ENCODE measurements at places on chromosomes 7 and 10.
A peak's percentile ranks its signal among the peaks of the same experiment; 100 is the strongest.

DNA sequence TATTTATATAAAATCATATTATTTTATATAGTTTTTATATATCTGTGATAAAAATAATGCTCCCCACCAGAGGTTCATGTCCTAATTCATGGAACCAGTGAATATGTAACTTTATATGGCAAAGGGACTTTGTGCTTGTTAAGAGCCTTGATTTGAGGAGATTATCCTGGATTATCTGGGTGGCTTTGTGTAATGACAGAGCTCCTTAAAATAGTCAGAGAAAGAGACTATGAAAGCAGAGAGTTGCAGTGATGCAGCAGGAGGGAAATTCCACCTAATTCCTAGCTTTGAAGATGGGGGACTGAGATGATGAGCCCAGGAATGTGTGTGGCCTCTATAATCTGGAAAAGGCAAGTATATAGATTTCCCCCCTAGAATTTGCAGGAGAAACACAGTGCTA is 1034.2 kb upstream of the C7orf33 start:
- DNase-seq, result no peak

GRCh38 chr7:169276-170172 is 22.8 kb upstream of the FAM20C start:
- no peak for DNase-seq

DNA sequence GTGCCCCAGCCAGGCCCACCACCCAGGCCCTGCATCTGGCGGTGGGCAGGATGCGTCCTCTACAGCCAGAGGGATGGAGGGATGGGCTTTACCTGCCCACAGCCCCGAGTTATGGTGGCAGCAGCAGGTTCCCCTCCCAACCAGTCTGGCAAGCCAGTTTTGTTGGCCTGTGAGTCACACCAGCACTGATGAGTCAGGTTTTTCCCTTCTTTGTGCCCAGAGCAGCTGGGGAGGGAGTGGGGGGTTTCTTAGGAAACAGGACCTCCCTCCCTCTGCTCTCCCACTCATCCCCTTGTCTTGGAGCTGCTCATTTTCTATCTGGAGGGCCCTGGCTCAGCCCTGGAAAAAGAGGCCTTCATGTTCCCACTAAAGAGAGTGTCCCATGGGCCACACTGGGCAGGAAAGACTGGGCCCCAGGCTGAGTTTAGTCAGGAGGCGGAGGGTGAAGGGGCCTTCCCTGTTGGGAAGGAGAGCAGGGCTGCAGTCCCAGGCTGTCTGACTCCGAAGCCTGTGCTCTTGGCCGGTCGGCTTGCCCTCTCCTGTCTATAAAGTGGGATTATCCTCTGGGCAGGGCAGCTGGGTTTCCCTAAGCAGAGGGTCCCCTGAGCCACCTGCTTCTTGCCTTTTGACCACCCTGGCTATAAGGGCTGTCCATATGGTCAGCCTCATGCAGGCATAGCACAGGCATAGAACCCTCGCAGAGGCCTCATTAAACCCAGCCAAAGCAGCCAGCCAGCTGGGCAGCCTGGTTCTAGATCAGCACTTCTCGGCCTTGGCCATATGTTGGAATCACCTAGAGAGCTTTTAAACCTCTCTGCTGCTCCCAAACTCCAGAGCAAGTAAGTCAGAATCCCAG is 30.2 kb upstream of the ANKRD2 start:
- no peak for DNase-seq

DNA sequence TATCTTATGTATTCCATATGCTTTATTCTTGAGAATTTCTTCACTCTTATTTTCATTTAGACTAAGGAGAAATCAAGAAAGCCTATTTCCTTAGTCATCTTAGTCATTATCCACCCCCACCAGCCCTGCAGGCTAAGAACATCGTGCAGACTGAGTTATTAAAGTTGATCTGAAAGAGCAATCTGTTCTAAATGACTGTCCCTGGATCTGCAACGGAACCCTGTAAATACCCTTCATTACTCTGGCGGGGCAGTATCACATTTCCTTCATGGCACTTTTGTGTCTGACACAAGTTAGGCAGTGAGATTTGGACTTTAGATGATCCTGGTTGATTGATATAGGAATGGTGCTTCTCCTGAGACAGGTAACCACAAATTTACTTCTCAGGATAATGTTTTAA is 3.5 kb upstream of the MYPN start:
- DNase-seq, result no peak

DNA sequence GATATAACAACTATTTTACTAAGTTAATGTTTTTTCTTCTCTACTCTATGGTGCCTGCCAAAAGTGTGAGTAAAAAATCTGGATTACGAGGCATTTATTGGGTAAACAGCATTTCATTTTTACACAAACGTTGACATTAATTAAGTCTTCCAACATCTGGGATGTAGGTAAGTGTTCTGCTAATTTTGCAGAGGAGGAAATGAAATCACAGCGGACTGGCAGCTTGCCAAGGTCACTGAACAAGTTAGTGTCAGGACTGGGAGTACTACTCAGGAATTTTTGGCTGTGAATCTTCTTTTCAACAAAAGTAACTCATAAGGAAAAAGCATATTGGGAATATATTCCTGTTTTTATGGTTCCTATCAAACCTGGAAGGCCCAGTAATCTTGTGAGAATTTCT is 612.1 kb upstream of the FZD8 start:
- no peak for DNase-seq

GRCh38 chr7:52151559-52151958 is 835.0 kb upstream of the COBL start:
- no peak for DNase-seq

DNA sequence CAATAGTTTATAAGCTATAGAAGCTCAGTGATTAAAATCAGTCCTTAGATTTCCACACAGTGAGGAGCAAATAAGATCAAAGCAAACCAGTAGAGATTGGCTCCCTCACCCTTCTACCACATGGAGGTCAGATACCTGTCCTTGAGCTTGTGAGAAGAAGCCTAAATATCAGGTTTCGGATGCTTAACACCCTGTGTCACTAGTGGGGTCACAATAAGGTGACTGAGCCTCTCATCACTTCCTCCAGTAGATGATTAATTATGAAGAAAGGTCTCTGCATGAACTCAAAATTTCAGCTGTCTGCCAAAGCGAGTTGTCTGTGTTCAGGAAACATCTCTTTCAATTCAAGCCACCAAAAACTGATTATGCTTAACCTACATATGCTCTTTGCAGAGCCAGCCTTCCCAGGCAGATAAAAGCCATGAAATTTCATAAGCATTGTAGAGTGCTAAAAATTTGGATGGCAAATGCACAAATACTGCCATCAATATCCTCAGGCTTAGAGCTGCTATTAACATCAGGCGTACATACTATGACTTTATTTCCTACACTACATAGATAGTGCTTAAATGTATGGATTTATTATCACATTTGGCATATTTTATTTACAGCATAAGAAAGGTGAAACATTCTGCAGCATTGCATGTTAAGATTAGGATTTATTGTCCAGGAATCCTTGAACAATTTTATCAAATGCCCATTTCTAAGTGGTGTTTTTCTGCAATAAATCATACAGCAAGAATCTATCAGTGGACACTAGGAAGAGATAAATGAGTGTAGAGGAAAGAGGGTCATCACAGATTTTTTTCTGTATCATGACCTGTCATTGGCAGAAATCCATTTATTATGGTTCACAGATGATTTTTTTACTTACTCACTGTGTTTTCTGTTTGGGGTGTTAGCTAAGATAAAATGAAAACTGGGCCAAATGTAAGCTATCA is 285.1 kb upstream of the SP8 start:
- DNase-seq, result no peak

DNA sequence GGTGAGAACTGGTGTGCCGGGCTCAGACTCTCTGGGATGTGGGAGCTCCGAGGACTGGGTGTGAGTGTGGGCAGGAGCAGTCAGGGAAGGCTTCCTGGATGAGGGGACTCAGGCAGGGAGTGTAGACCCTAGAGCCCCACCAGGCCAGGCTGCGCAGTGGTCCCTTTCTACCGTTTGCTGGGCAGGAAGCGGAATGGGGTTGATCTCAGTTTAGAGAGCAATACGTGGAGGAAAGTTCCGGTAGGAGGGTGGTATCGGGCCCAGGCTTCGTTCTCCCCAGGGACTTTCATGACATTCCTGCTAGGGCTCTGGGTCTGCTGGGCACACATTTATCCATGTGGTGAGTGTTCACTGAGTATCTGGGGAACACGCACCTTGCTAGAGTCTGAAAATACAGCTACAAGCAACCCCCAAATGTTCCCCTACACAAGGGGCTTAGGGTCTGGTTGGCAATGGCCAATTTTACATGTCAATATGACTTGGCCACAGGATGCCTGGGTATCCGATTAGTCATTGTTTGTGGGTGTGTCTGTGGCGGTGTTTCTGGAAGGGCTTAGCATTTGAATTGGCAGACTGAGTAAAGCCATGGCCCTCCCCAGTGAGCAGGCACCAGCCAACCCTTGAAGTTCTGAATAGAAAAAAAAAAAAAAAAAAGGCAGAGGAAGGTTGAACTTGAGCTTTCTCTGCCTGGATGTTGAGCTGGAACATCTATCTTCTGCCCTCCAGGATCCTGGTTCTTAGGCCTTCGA is 20.8 kb downstream of the GHRHR start:
- no peak for DNase-seq

- DNase-seq, result no peak
Observed at GRCh38 chr7:143900230-143900766, 1.7 kb downstream of the TCAF1 start.

GRCh38 chr7:67625257-67625737 is 628.7 kb downstream of the TYW1 start:
- no peak for DNase-seq

DNA sequence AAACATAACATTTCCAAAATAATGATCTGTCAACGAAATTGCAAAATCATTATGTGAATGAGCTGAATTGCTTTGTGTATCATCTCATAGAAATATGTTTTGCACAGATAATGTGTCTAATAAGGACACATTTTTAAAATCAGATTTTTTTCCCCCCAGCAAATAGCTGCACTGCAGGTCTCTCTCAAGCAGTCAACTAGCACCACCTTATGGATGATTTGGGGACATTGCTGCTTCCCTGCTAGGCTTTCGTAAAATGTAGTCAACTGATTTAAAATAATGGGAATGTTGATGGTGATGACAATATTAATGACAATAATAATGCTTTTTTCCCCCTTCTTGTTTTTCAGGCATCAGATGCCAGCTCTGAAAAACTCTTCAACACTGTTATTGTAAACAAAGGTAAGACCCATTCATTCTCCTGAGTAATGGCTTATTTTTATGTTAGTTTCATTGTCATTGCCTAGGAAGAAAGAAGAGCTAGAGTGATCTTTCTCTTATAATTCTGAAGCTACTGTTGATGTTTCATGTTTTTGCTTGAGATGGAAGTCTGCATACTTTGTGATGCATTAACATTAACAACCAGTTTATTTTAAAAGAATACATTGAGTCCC is 433.6 kb upstream of the GALNT17 start:
- DNase-seq, result no peak

- DNase-seq, result peak; percentile 47
Observed at GRCh38 chr7:131688738-131689661, 132.6 kb upstream of the PODXL start.

DNA sequence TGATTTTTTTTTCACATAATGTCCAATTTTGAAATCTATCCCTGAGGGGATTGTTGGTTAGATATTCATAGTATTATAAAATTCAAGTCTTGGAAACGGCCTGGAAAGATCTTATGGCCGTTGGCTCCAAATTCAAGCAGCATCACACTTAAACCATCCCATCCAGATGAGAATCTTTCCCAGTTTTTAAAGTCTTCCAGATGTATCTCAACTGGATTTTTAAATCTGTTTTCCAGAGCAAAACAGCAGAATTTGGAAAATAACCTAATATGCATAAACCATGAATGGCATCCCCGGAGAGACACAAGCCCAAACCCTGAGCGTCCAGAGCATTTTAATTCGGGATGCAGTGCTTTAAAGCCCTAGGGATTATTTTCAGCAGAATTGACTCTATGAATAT is 208.2 kb upstream of the PRKCQ start:
- DNase-seq, result no peak

DNA sequence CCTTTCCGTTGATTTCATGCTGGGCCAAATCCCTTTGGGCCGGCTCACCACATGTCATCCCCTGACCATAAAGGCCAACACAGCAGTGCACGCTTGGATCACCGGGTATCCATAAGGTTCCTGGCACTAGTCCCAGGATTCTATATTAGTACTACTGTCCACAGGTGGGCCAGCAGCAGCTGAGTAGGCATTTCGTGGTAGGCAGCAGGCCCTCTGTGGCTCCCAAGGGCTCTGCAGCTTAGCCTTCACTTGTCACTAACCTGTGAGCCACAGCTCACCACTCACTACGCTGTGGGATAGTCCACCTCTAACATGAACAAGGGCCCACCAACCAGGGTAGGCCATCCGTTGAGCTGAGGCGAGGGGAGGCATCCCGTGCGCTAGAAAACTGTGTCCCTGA is 89.2 kb upstream of the MALRD1 start:
- DNase-seq, result no peak

- no peak for DNase-seq
Observed at GRCh38 chr7:7867846-7868571, 100.6 kb upstream of the GLCCI1 start.

- peak; percentile 4 for DNase-seq
Observed at GRCh38 chr10:123241391-123242141, 87.4 kb downstream of the BUB3 start.

DNA sequence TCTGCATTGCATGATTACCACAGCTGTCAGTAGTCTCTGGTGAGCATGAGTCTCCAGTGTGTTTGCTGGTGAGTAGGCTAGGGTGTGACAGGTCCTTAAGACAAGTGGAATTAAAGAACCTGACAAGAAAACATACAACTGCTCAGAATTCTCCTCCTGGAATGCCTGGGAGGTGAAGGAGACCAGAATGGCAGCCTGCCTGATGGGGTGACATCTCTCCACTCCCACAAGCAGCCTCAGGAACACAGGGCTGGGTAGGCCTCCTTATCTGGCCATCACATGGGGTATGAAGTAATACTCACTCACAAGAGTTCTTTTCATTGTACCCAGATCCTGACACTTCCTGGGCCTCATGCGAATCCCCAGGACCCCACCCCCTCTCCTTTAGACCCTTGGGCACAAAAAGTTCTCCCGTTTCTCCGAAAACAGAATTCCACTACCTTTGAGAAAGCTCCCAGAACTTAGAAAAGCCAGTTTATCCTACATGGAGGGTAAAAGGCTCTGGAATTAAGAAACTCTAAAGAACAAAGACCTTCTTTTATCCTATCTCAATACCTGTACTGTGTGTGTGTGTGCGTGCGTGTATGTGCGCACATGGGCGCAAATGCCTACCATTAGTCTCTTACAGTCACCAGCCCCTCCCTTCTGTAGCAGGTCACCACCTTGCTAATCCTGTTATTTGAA is 33.4 kb upstream of the C1GALT1 start:
- DNase-seq, result no peak

DNA sequence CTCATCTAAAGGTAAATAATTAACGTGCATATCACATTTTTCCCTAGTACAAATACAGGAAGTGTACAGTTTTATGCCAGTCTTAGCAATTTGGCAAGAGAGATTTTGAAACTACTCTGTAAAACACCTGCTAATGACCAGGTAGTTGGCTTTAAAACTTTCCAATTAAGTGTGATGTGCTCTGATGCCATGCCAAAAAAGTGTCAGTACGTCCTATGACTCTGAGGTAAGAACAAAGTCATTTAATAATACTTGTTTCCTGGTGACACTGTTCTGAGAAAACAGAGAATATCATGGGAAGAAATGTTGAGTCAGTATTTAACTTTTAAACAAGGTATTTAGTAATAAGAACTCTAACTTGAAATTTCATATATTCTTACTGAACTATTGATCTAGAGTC is 9.6 kb downstream of the PDZD8 start:
- no peak for DNase-seq

GRCh38 chr7:98995523-98996149 is 117.3 kb downstream of the TRRAP start:
- DNase-seq, result no peak
